ENCODE measurements at places on chromosomes 11 and 22.

DNA sequence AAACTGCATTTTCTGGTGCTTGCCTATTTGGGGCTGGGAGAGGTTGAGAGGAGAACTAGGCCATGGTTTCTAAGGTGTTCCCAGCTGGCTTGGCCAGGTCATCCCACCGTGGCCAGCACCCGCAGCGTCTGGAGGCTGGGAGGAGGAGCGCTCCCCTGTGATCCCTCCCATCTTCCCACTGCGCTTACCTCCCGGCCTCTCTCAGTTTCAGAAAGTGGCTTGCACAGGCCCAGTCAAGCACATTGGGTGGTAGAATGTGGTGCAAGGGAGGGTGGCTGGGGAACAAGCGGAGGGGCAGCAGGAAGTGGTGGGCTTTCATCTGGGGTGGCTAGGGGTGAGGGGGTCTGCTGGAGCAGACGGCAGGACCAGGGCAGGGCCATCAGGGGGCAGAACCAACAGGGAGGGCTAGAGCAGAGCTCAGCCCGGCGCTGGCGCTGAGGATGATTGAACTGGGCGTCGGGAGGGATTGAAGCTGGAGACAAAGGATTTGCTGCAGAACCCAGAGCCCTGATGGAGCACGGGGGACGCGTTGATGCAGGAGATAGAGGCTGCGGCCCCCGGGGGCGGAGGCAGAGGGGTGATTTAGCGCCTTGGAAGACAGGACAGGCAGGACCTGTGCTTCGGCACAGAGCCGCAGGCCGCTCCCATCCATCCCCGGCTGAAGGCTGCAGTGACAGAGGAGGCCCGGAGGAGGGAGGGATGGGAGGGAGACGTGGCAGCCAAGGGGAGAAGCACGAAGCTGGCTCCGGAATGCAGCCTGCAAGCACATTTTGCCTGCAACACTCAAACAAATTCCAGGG is 76.0 kb downstream of the TRIM29 start:
- peak; percentile 32 for DNase-seq

DNA sequence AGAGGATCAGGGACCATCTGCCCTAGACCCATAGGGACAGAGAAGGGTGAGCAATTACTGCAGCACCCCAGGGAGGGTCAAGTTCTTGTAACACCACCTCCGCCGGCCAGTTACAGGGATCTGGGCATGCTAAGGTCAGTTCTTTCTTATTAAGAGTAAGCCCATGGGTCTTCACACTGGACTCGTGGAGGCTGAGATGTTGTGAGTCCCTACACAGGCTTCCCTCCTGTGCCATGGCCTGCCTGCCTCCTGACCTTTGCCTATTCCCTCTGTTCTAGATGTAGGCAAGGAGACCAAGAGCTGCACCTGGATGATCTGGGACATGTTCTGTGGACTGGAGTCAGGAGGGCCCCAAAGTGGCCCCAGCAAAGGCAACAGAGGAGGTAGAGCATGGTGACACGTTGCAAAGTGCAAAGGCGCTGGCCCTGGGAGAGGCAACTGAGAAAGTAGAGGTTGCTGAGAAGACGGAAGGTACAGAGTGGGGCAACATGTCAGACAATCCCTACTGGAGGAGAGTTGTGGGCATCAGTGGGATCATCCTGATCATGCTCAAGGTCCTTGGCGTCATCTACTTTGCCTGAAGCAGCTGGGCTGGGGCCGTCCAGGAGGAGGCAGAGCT is 16.3 kb upstream of the GNAZ start:
- DNase-seq = no peak

DNA sequence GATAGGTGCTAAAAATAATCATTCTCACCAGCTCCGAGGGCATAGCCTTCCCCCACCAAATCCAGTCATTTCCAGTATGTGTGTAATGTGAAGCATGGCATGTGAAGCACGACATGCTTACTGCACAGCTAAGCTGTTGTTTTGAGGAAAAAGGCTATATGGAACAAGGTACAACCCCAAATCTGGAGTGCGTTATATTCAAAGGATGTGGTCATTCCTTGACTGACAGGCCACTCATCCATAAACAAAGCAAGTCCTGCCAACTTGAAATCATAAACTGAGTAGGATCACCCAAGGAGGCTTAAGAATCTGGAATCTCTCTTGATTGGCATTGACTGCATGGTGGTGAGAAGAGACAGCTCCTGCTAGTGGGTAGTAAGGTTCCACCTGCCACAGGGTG is 3.7 kb downstream of the MAP6 start:
- no peak for DNase-seq

- DNase-seq = no peak
These were observed 2.4 kb upstream of the MMP13 start for GRCh38 chr11:102957953-102958352.

GRCh38 chr11:112050721-112051120 is 23.1 kb downstream of the PIH1D2 start:
- DNase-seq = no peak

DNA sequence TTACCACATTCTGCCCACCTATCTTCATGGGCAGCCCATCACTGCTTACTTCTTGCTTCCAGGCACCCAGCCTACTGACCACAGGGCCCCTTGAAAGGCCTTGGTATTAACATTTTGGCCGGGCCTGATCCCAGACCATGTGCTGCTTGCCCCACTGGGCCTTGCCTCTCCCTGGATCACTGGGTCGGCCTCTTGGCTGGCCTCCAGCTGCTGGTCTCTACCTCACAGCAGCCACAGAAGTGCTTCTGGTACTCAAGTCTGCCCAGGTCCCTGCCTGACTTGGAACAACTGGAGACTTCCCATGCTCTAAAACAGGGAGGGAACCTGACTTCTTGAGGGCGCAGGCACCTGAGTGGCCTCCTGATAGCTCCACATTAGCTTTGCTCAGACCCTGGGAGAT is 63.6 kb downstream of the THAP12 start:
- DNase-seq = no peak
